Small intestine (tissue), 16 donors: ENCODE measurements at places on chromosomes 12 and 14. TPM values are rescaled to one million over a fixed set of nuclear protein-coding genes. Genes with fewer than 3 reads are reported as not detected.
A peak's percentile ranks its signal among the peaks of the same experiment; 100 is the strongest.

SLC25A21 gene
- polyA plus RNA-seq = 0.71 TPM

DNA sequence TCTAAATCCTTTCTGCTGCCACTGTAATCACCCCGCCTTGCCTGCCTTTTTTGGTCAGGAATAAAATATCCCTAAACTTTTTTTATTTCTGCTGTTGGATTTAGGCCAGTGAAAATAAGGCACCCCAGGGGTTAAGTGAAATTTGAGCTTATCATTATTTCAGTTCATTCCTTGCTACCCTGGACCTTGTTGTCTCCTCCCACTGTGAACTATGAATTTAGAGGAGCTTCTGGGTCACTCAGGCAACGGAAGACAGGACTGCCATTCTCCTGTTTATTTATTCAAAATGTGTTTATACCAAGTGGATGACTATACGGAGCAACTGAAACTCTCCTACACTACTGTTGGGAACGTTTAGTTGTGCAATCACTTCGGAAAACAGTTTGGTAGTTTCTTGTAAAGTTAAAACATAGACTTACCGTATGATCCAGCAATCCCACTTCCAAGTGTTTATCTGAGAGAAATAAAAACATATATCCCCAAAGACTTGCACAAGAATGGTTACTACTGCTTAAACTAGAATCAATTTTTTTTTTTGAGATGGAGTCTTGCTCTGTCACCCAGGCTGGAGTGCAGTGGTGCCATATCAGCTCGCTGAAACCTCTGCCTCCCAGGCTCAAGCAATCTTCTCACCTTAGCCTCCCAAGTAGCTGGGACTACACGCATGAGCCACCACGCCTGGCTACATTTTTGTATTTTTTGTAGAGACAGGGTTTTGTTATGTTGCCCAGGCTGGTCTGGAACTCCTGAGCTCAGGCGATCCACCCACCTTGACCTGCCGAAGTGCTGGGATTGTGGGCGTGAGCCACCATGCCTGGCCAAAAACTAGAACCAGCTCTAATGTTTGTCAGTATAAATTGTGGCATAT, 2.3 kb upstream of the TRAFD1 start:
- no peak for DNase-seq

ZDHHC22 gene
- 0.12 TPM for polyA plus RNA-seq

BEGAIN gene
- 1.3 TPM for polyA plus RNA-seq

- DNase-seq = peak; percentile 31
These were observed 52.3 kb downstream of the SLC25A47 start for GRCh38 chr14:100375266-100375962.

DNA sequence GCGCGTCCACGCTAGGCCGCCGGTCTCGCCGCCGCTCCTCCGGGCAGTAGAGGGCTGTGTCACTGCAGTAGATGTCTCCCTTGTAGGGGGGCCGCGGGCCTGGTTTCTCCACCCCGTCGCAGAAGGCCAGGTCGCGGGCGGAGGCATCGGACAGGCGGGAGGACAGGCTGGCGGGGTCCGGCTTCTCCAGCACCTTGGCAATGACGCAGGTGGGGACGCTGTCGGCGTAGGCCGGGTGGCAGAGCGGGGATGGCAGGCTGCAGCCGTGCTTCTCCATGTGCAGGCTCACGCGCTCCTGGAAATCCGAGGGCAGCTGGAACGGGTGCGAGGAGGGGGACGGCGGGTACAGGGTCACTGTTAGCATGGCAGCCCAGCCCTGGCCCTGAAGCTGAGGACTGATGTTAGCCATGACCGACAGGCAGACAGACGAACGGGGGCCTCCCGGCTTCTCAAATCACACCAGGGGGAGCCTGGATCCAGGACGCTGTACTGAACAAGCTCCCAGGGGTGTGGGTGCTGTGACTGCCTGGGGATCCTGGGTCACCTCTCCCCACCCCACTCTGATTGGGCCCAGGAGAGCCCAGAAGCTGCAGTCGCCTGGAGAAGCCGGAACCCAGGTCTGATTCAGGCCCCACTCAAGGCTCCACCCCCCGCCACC, 48.1 kb downstream of the BEGAIN start:
- DNase-seq = no peak
